ENCODE measurements at places on chromosomes 16 and 17. TPM values are rescaled to one million over a fixed set of nuclear protein-coding genes. Genes with fewer than 3 reads are reported as not detected.

- no peaks in the 10 kb centered on the region for H3K36me3 ChIP-seq
- H3K27ac ChIP-seq: no peak overlapping the region
- H3K4me1 ChIP-seq: peaks cover 10% of the 10 kb centered on the region
- H3K4me3 ChIP-seq: no peak overlapping the region
- H3K27me3 ChIP-seq: no peaks in the 10 kb centered on the region
- DNase-seq: no peak
Measured at GRCh38 chr17:19750020-19750572, 2.0 kb upstream of the ALDH3A1 start.

DNA sequence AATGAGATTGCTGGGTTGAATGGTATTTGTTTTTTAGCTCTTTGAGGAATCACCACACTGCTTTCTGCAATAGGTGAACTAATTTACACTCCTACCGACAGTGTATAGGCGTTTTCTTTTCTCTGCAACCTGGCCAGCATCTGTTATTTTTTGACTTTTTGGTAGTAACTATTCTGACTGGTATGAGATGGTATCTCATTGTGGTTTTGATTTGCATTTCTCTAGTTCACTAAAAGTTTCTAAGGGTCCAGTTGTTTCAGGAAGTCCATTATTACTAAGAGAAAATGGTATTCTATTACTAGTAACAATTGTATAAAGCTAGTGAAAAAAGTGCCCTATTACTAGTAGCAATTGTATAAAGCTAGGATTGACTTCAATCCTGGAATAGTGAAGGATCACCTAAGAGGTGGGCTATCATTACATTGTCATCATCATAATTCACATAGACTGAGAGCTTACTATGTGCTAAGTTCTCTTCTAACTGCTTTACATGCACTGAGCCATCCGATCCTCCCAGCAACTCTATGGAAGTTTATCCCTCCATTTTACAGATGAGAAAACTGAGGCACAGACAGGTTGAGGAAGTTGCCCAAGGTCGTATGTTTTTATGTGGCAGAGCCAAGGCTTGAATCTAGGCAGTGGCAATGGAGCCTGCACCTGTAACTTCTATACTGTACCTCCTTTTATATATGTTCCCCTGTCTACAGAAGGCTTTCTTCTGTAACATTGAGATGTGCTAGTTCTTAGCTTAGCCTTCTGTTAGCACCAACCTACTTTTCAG lies 13.4 kb upstream of the SMIM36 start:
- H3K36me3 ChIP-seq: no peaks in the 10 kb centered on the region
- no peak overlapping the region for H3K4me3 ChIP-seq
- no peaks in the 10 kb centered on the region for H3K27me3 ChIP-seq
- no peak for DNase-seq
- no peak overlapping the region for H3K27ac ChIP-seq
- H3K4me1 ChIP-seq: no peaks in the 10 kb centered on the region

GRCh38 chr16:67246081-67246755 lies 1.1 kb downstream of the FHOD1 start:
- H3K4me3 ChIP-seq: peak overlapping the region; percentile 74
- no peaks in the 10 kb centered on the region for H3K36me3 ChIP-seq
- H3K4me1 ChIP-seq: peaks cover 75% of the 10 kb centered on the region
- H3K27me3 ChIP-seq: no peaks in the 10 kb centered on the region
- no peak for DNase-seq

DNA sequence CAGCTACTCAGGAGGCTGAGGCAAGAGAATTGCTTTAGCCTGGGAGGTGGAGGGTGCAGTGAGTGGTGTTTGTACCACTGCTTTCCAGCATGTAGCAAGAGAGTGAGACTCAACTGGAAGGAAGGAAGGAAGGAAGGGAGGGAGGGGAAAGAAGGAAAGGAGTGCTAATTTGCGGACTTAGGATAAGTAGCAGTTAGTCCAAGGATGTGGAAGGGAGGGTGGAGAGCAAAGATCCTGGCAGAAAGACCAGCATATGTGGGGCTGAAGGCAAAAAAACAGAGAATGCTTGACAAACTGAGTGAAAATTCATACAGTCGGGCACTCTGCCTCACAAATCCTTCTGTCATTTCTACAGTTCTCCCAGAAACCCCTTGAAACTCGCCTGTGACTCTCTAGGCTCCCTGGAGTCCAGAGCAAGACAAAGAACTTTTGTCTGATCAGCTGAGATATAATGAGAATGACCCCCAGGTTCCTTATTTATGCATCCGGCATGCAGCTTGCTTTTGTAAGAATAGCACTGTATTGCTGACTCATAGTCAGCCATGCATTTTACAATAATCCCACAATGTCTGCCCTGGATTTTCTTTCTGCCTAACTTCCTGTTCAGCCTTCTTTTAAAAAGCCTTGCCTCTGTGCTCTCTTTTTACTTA lies 31.5 kb downstream of the CDK5RAP3 start:
- no peak overlapping the region for H3K4me3 ChIP-seq
- peak overlapping the region; percentile 32 for H3K27ac ChIP-seq
- no peaks in the 10 kb centered on the region for H3K27me3 ChIP-seq
- H3K36me3 ChIP-seq: no peaks in the 10 kb centered on the region
- peaks cover 20% of the 10 kb centered on the region for H3K4me1 ChIP-seq
- DNase-seq: no peak

GRCh38 chr17:43768382-43768781 lies 9.8 kb upstream of the SOST start:
- H3K27ac ChIP-seq: peak overlapping the region; percentile 33
- no peak overlapping the region for H3K4me3 ChIP-seq
- no peaks in the 10 kb centered on the region for H3K27me3 ChIP-seq
- H3K4me1 ChIP-seq: peaks cover 38% of the 10 kb centered on the region
- H3K36me3 ChIP-seq: peaks cover 41% of the 10 kb centered on the region

DNA sequence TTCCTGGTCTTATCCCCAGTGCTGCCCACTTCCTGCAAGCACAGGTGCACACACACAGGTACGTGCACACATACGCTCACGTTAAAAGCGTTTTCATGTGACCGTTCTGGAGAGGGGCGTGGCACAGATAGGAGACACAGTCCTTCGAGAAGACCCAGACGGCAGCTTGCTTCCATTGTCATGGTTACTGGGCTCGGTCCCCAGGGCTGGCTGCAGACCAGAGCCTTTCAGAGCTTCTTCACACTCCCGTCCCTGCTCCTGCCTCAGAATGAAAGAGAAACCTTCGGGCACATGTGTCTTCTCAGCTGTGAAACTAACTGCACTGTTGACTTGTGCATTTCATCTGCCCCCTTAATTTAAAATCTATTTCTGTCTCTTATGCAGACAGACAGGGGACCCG lies 154.2 kb downstream of the PITPNC1 start:
- H3K27ac ChIP-seq: no peak overlapping the region
- H3K4me3 ChIP-seq: no peak overlapping the region
- no peaks in the 10 kb centered on the region for H3K27me3 ChIP-seq
- peaks cover 42% of the 10 kb centered on the region for H3K4me1 ChIP-seq
- no peak for DNase-seq

DNA sequence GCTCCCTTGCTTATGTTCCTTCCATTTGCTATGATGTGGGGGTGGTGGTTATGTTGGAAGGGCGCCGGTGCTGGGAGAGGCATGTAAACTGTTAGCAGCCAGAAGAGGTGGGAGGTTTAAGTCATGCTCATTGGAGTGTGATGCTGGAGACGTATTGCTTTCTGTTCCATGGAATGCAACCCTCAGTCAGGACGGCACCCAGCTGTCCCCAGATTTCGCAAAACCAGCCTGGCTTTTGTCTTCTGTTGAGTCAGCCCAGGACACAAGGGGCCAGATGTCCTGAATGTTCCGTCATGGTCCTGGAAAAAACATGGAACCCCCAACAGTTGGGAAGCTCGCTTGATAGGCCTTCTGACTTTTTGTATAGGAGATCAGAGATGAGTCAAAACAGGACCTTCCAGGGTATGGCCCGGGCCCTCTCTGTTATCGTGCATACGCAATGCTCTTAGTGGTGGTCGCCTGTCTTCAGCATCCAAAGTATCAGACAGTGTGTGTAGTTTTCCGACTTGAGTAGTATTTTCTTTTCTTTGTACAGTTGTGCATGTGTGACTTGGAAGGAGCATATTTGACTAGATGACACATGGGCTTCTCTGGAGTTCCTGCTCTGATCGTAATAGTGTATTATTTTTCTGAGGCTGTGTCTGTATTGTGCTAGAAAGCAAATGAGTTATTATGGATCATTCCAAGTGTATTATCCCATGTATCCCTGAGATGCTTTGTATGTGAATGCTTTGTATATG lies 201.9 kb downstream of the SNX29 start:
- no peak overlapping the region for H3K4me3 ChIP-seq
- no peaks in the 10 kb centered on the region for H3K27me3 ChIP-seq
- peaks cover 10% of the 10 kb centered on the region for H3K4me1 ChIP-seq
- H3K27ac ChIP-seq: peak overlapping the region; percentile 43
- no peaks in the 10 kb centered on the region for H3K36me3 ChIP-seq

GRCh38 chr16:49491106-49491670 lies 117.6 kb downstream of the C16orf78 start:
- DNase-seq: no peak
- H3K4me3 ChIP-seq: no peak overlapping the region
- no peak overlapping the region for H3K27ac ChIP-seq
- H3K4me1 ChIP-seq: peaks cover 10% of the 10 kb centered on the region
- H3K27me3 ChIP-seq: no peaks in the 10 kb centered on the region
- H3K36me3 ChIP-seq: no peaks in the 10 kb centered on the region

Gene ITGAX
- total RNA-seq: 5.4 TPM

Gene HCRT
- total RNA-seq: not detected

Gene FAM171A2
- total RNA-seq: 1.4 TPM

Gene KCNH6
- total RNA-seq: not detected

Gene EIF3C
- 166 TPM for total RNA-seq

Gene HASPIN
- 0.13 TPM for total RNA-seq
